B cell (primary cell): ENCODE measurements at places on chromosomes 13 and 19.

DNA sequence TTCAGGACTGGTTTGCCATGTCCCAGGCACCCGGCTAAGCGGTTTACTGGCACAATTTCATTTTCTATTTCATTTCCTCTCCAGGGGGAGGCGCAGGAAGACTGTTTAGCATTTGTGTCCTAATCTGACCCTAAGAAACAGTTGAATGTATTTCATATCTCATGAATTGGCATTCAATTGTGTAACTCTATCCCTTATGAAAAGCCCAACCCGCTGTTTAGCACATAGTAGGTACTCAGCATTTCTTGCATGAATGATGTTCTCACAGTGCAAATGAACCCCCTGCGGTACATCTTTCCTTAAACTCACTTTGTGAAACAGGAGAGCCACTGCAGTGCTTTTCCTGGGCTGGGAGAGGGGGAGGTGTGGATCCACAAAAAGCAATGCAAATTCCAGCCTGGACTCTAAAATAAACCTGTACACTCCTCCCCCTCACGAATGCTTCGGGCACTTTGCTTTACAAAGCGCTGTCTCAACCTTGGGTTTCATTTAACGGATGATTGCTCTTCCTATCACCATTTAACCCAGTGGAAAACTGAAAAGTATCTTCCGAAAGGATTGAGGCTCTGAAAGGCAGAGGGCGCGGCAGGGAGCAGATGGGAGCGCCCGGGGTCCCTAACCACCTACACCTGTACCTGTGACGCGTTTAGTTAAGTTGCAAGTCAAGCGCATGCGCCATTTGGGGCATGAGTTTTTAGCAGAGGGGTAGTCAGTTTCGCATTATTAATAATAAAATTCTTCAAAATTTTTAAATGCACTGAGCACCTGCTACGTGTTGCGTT lies 1.2 kb upstream of the EEF2 start:
- DNase-seq = peak; percentile 86

- no peak for DNase-seq
These were observed 11.1 kb upstream of the TDRD12 start for GRCh38 chr19:32708457-32708856.

DNA sequence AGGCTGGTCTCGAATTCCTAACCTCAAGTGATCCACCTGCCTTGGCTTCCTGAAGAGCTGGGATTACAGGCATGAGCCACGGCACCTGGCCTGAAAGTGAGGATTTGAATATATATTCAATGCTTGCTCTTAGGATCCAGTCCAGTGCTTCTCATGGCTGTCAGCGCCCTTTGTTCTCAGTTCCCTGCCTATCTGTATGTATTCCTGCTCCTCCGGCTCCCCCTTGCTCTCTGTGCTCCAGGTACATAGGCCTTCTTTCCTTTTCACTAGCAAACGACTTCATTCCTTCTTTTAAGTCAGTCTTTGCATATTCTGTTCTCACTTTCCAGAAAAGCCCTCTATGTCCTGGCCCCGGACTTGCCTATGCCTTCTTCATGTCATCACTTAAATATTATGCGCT lies 232.8 kb downstream of the DACH1 start:
- DNase-seq = no peak

GRCh38 chr19:49413348-49413747 lies 9.9 kb downstream of the PTH2 start:
- no peak for DNase-seq

DNA sequence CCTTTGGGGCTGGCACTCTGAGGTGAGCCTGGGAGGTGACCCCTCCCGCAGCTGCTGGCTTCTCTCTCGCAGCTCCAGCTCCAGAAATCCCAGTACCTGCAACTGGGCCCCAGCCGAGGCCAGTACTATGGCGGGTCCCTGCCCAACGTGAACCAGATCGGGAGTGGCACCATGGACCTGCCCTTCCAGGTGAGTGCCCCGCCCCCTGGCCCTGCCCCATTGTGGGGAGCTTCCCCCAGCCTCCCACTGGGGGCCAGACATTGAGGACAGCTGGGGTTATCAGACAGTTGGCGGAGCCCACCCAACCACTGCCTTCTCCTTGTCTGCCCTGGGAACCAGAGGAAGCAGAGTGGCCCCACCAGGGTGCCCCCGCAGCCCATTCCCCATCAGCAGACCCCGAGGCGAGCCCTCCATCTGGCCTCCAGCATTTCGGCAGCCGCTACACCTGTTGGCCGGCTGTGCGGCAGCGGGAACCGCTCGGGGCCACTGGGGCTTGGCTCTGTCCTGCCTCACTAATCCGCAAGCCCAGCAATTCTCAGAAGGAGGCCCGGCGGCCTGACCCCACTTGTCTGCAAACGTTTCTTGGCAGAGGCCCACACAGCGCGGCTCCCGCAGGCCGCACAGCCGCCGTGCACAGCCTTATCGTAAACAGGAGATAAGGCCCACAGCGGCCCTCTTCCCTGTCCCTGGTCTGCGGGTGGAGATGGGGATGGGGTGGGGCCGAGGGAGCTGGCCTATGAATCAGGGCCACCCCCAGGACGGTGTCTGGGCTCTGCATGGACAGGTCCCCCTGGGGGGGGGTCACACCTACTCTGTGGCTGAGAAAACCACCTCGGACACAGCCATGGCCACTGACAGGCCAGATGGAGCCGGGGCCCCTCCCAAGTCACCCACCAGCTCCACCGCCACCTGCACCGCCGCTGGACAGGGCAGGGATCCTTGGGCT lies 48.0 kb downstream of the COMP start:
- DNase-seq = no peak

- no peak for DNase-seq
These were observed 1.7 kb upstream of the IFT88 start for GRCh38 chr13:20565115-20565736.
